ENCODE measurements at places on chromosomes 4 and X. TPM values are rescaled to one million over a fixed set of nuclear protein-coding genes. Genes with fewer than 3 reads are reported as not detected.

Gene BBS12
- total RNA-seq, result 1.9 TPM

Gene ABCG2
- 1.7 TPM for total RNA-seq

Gene CFAP47
- total RNA-seq, result not detected

Gene UPF3B
- 4.8 TPM for total RNA-seq

Gene WAS
- total RNA-seq, result 22.0 TPM

Gene ZFX
- total RNA-seq, result 58.3 TPM

DNA sequence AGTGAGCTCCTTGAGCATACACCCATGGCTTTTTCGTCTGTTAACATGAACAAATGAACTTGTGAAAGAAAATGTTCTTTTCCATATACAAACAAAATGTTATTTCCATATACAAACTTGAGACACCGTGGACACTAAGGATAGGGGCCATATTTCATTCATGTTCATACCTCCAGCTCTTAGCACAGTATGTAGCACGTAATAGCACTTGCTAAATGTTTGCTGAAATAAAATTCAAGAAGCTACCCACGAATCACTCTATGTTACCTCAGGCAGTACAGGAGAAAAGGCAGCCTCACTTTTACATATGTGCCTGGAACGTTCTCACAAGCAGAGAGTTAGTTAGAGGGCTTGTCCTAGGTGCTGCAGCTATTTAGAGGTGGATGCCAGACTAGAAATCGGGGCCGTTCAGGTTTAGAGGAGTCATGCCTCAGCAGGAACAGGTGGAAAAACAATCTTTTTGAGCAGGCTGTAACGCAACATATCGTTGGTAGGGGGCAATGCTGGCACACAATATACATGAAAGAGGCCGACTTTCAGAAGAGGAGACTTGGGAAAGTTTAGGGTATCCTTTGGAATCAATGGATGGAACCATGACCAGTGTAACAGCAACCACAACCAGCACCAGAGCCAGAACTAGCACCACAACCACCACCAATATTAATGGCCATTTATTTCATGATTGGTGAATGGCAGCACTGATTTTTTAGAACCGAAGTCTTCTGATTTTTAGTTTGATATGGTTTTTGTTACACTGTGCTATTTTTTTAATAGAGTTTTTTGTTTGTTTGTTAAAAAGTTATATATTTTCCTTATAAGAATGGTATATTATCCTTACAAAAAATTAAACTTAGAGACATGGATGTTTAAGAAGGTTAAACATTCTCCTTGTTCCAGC, 14.8 kb upstream of the PAQR3 start:
- DNase-seq, result no peak

DNA sequence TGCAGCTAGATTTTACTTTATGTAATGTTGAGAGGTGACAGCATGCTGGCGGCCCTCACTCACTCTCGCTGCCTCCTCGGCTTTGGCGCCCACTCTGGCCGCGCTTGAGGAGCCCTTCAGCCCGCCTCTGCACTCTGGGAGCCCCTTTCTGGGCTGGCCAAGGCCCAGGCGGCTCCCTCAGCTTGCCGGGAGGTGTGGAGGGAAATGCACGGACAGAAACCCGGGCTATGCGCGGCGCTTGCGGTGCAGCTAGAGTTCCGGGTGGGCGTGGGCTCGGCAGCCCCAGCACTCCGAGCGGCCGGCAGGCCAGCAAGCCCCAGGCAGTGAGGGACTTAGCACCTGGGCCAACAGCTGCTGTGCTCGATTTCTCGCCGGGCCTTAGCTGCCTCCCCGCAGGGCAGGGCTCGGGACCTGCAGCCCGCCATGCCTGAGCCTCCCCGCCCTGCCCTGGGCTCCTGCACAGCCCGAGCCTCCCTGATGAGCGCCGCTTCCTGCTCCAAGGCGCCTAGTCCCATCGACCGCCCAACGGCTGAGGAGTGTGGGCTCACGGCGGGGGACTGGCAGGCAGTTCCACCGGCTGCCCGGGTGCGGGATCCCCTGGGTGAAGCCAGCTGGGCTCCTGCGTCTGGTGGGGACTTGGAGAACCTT, 128.7 kb downstream of the GASK1B start:
- no peak for DNase-seq

DNA sequence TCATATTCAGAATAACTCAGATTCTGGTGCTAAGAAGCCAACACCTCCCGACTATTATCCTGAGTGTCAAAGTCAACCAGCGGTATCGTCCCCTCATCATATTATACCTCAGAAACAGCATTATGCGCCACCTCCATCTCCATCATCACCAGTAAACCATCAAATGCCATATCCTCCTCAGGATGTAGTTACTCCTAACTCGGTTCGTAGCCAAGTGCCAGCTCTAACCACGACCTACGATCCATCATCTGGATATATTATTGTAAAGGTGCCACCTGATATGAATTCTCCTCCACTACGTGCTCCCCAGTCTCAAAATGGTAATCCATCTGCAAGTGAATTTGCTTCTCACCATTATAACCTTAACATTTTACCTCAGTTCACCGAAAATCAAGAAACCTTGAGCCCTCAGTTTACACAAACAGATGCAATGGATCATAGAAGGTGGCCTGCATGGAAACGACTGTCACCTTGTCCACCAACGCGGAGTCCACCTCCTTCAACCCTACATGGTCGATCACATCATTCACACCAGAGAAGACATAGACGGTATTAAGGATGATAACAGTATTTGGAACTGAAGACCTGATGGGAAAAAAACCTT, 1.1 kb downstream of the CBLL2 start:
- DNase-seq, result no peak

GRCh38 chrX:54430519-54430918, 9.7 kb upstream of the TSR2 start:
- DNase-seq, result no peak

DNA sequence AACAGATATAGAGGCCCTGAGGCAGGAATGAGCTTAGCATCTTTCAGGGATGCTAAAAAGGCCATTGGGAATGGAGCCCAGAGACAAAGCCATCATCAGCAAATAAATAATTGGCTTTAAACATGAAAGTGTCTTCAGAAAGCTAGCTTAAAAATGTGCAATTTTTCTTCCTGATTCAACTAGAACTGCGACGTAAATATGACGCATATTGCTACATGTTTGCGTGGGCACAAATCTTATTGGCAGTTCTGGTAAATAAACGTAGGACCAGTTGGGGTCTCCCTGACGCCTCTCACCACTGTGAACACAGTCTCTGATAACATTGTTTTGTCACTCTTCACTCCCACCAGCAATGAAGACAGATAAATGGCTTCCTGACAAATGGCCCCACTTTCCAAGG, 97.3 kb upstream of the SRD5A3 start:
- no peak for DNase-seq

DNA sequence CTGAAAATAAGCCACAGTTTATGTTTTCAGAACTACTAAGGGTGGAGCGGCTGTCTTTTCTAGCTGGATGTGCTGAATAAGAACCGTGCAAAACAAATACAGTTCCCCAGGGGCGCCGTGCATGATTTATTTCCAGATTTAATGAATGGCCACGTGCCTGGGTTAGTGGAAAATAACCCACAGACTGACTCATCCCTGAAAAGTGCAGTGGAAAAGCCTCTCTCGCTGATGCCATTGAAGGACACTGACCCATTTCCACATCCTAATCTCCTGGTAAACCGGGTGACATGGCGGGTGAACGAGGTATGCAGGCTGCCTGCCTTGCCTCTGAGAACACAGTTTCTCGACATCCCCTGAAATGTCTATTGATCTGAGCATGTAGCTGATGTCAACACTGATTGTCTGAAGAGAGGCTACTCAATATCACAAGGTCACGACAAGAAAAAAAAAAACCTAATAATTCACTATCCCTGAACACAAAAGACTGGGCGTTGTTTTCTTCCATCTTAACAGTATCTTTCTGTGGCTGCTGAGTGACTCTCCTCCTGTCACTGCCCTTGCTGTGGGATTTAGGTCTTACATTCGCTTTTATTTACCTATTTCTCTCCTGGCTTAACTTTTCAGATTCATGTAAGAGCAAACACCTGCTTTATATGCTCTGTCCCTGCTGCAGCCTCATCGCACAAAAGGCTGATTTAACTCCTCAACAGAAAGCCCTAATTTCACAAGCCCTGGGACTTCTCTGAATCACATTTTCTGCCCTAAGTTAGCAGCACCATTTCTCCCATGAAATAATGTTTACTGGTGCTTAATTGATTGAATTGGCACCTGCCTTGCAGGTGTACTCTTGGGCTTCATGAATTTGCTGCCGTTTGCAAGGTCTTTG, 76.9 kb upstream of the SCOC start:
- no peak for DNase-seq

- DNase-seq, result no peak
Observed at GRCh38 chr4:162957521-162958143, 209.1 kb downstream of the NAF1 start.

DNA sequence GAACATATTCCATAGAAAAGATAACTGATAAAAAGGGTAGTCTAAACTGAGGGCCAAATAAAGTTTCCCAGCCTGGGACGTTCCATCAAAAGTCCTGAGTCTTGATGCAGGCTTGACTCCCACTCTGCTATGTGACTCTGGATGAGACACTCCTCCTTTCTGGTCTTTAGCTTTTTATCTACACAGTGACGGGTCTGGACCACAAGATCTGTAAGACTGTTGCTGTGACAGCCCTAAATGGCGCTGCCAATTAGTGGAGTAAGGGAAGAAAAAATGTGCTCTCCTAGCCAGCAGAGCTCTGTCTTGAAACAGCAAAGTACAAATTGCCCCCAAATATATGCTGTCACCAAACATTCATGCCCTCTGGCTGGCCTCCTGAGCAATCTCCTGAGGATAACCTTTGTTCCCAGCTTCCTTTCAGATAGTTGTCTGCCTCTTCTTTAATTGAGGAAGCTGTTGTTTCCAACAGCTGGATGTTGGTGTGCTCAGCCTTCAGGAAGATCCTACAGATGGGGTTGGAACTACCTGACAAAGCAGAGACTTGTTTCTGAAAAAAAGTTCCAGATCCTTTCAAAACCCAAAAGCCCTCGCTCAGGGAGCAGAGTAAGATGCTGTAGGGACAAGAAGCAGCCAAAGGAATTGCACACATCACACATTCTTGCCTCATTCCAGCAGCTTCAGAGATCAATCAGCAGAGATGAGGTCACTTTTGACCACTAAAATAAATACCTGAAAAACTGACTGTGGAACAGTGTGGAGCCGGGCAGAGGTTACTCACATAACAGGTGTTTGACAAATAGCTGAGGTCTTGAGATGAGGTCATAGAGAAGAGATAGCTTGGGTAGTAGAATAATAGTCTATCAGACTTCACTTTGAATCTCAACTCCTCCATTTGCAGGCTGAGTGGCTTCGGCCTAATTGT, 383.4 kb upstream of the FGF13 start:
- DNase-seq, result no peak

DNA sequence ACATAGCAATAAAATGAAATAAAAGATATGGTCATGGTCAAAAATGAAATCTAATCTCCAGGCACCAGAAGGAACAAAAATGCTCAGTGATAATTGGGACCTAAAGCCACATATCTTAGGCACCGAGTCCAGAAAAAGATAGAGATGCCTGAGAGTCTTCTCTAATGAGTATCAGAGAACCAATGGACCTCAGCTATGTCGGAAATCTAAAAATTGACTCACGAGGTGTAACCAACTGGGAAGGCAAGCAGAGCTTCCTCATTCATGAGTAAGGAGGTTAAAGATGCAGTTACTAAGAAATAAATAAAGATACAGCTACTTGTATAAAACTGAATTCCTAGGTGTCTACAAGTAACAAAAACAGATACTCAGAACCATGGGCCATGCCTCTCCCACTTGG, 72.1 kb downstream of the KLHL34 start:
- no peak for DNase-seq

DNA sequence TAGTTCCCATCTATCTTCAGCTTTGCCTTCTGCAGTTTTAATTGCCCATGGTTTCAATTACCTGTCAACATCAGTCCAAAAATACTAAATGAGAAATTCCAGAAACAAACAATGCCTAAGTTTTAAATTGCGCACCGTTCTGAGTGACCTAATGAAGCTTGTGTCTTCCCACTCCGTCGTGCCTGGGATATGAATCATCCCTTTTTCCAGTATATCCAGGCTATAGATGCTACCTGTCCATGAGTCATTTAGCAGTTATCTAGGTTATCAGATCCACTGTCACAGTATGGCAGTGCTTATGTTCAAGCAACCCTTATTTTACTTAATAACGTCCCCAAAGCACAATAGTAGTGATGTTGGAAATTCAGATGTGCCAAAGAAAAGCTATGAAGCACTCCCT, 363.6 kb upstream of the FAM241A start:
- no peak for DNase-seq

GRCh38 chr4:126291886-126292285, 977.1 kb downstream of the FAT4 start:
- DNase-seq, result no peak

GRCh38 chr4:176788248-176788647, 4.5 kb downstream of the VEGFC start:
- DNase-seq, result no peak

DNA sequence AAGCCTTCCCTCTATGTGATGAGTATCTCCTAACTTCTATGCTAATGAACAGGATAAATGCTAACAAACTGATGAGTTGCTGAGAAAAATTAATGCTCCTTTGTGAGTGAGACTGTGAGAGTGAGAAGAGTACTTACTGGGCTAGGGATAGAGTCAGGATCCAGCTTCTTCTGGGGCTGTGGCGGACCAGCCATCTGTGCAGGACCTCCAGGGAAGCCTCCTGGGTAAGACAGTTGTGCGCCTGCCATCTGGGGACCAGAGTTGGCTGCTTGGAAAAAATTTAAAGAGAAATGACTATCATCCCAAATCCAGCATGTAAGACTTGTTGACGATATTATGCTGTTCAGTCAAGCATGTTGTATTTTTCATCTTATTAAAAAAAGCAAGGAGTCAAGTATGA, 21.0 kb downstream of the SEC24D start:
- no peak for DNase-seq

- no peak for DNase-seq
Observed at GRCh38 chr4:183180096-183180495, 81.0 kb downstream of the WWC2 start.

- no peak for DNase-seq
Observed at GRCh38 chr4:61427099-61427817, 227.1 kb downstream of the ADGRL3 start.

DNA sequence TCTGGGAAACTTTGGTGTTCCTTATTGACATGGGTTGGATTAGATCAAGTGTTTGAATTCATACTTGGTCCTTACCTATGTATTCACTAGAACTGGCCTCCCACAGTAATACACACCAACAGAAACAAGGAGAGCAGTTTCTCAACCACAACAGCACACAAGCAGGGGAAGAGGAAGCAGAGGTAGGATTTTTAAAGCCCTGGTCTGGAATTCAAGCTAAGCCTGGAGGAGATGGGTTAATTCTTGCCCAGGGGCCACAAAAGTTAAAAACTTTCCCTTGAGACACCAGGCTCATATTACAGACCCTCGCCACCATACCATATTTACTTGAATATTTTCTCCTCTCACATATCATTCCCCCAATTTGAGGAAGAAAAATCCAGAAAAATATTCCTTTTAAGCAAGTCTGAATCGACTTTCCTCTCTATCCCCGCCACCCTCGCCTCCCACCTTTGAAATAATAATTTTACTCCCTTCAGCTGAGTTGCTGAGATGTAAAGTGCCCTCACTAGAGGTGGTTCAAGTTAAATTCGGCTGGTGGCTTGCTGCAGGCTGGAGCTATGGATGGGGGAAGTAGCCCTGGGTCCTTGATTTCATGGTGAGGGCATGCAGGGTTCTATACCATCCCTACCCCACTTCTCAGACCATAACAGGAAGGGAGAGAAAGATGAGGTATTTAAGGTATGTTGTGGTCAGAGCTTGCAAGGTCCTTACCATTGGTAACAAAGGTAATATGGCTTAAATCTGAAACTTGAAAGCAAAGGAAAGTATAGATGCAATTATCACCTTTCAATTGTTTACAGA, 440.2 kb downstream of the INPP4B start:
- no peak for DNase-seq
